ENCODE measurements at places on chromosomes 5 and 9. TPM values are rescaled to one million over a fixed set of nuclear protein-coding genes. Genes with fewer than 3 reads are reported as not detected.

- H3K36me3 ChIP-seq = no peaks in the 10 kb centered on the region
- no peak for DNase-seq
- H3K4me1 ChIP-seq = peaks cover 16% of the 10 kb centered on the region
- H3K27ac ChIP-seq = no peak overlapping the region
- H3K27me3 ChIP-seq = no peaks in the 10 kb centered on the region
- no peak overlapping the region for H3K4me3 ChIP-seq
These were observed 160.7 kb upstream of the DAPK1 start for GRCh38 chr9:87336914-87337333.

- H3K4me3 ChIP-seq = no peak overlapping the region
- DNase-seq = no peak
- H3K4me1 ChIP-seq = peaks cover 59% of the 10 kb centered on the region
- H3K27me3 ChIP-seq = no peaks in the 10 kb centered on the region
- H3K27ac ChIP-seq = peak overlapping the region; percentile 65
These were observed 203.2 kb downstream of the SEMA6A start for GRCh38 chr5:116371431-116371830.

The PFN3 gene
- not detected for total RNA-seq

The PLAC8L1 gene
- not detected for total RNA-seq

Data from esophagus squamous epithelium (tissue), 5 donors.